ENCODE measurements at places on chromosomes 2 and 18.

DNA sequence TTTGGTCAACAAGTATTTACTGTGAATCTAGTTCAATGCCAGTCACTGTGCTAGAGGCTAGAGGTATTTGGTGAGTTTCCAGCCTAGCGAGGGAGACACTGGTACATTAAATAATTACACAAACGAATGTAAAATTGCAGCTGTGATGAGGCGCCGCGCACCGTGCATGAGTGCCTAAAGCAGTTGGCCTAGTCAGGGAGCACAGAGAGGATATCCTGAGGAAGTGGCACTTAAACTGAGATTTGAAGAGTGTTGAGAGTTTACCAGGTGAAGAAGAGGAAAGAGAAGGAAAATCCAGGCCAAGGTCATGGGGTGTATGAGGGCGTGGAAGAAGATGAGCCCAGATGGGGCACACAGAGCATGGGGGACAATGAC is 157.6 kb upstream of the NDUFV2 start:
- no peak for DNase-seq

- no peak for DNase-seq
Measured at GRCh38 chr2:17539611-17540092, 844 bp upstream of the VSNL1 start.

- no peak for DNase-seq
Measured at GRCh38 chr2:119280680-119281079, 57.0 kb downstream of the STEAP3 start.

DNA sequence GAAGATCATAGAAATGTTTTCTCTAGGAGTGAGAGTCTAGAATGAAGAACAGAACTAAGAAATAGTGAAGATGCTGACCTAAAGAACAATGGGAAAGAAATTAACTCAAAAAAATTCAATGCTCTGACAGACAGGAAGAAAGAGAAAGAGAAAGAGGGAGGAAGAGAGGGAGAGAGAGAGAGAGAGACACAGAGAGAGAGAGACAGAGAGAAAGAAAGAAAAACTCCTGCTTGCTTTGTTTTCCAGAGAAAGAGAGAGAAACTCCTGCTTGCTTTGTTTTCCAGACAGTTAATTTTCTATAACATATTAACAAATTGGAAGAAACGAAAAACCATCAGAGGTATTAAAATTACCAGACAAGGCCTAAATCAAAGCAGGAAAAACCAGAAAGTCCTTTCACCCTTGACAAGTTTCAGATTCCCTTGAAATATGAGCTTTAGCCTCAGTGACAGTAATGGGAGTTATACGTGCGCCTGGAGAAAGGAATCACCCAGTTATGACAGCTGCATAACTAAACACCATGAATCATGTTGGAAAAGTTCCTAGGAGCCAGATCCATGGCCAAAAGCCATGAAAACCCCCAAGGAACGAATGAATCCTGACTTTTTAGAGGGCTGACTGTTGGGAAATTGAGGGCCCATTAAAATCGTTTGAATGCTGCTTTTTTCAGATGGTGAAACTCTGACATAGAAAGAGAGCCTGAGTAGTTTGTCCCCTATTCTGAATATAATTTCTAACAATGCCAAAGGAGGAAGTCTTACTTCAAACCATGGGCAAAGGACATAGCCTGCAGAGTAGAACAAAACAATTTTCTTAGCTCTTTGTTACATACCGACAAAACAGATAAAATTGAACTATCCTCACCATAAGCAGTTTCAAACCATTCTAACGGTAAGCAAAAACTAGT is 228.6 kb upstream of the CHST9 start:
- no peak for DNase-seq

DNA sequence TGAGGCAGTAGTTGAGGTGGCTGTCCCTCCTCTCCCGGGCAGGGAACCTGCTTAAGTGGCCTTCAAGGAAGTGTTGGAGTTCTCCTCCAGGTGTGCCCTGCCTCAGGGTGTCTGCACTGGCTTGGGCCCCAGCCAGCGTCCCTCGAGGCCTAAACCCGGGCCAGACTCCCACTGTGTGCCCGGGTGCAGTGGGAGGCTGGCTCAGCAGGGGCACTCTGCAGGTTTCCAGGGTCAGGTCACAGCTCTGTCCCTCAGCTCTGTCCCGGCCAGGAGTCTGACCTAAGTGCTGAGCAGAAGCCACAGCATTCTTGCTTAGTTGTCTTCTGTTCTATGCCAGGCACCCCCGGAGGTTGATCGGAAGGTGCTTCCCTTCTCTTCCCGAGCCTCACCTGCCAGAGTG is 69.0 kb upstream of the OTOS start:
- DNase-seq = no peak

GRCh38 chr18:3485153-3486149 is 35.5 kb downstream of the TGIF1 start:
- no peak for DNase-seq

DNA sequence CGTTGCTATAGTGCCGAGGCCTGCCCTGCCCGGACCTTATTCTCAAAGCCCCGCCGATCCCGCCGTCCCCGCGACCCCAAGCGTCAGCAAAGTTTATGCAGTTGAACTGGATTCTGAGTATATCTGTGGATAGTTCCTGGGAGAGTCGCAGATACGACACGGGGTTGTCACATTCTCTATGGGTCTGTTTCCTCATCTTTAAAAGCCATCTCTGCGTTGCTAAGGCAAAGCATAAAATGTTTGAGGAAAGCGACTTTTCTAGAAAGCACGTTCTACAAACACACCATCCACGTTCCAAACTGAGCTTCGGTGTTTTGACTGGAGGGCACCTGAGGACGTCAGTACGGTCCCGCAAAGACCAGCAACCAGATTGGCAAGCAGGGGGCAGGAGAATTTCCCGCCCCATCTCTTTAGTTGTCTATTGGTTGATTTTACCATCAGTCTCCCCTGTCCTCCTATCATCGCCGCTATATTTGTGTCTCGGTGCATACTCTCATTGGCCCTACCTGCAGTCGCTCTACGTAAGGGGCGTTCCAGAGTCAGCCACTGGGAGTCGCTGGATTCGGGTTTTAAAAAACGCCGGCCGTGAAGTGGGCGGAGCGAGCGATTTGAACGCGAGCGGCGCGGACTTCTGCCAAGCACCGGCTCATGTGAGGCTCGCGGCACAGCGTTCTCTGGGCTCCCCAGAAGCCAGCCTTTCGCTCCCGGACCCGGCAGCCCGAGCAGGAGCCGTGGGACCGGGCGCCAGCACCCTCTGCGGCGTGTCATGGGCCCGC is at the start of gene CENPA:
CENPA (plus strand) TSS at position 626 of the 776 bp plus-strand sequence; CDS start at position 767, 141 bp downstream.
- peak; percentile 81 for DNase-seq

DNA sequence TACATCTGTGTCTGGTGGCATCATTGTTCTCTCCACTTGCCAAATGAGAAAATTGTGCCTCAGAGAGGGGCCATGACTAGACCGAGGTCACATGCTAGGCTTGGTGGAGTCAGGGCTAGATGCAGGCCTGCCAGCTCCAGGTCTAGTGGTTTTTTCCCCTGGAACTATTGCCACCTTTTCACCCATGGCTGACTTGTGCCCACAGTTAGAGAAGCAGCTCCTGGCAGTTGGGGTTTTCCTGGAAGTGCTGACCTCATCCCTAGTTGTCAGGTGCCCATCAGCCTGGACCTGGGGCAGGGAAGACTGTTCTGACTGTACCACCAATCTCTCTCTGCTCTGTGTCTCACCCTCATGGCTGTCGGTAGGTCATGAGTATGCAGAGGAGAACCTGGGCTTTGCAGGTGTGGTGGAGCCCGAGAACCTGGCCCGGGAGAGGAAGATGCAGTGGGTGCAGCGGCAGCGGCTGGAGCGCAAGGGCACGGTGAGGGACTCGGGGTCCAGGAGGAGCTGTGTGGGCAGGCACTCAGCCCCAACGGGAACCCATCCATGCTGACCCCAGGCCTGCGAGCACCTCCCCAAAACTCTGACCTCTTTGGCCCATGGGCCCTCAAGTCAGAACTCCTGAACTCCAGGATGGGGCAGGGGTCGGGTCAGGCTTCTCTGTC is 12.4 kb upstream of the CATIP start:
- DNase-seq = no peak

- no peak for DNase-seq
Measured at GRCh38 chr2:140892436-140892835, 1238.4 kb downstream of the LRP1B start.

GRCh38 chr2:20621366-20622295 is 29.3 kb downstream of the HS1BP3 start:
- no peak for DNase-seq

DNA sequence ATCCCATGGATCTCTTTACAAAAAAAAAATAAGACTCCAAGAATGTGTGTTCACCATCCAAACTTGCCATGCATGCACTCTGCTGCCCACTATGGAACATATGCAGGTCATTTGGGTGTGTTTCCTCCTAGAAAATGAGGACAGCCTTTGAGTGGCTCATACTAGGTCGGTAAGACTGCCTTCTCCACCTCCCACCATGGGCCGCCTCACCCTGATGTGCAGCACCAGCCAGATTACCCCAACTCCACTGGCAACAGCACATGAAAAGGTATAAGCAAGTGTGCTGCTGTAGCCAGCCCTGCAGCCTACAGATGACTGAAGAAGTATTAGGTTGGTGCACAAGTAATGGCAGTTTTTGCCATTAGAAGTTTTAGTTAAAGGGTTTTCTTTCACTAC is 214.2 kb downstream of the ATAD2B start:
- no peak for DNase-seq

DNA sequence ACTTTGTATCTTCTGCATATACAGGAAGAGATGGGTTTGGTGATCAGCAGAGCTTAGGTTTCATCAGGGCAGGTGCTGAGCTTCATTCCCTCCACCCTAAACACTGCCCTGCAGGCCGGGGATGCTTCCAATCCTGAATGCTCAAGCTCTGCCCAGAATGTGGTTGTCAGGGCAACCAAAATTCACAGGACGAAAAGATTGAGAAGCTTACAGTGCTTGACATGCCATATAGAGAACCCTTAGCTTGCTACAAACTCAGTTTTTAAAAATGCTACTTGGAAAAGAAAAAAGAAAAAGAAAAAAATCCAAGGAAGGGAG is 65.6 kb downstream of the SH3RF3 start:
- DNase-seq = no peak

- no peak for DNase-seq
Measured at GRCh38 chr18:65587491-65587890, 163.3 kb upstream of the CDH7 start.

- no peak for DNase-seq
Measured at GRCh38 chr18:52345428-52345827, 5.4 kb downstream of the DCC start.

DNA sequence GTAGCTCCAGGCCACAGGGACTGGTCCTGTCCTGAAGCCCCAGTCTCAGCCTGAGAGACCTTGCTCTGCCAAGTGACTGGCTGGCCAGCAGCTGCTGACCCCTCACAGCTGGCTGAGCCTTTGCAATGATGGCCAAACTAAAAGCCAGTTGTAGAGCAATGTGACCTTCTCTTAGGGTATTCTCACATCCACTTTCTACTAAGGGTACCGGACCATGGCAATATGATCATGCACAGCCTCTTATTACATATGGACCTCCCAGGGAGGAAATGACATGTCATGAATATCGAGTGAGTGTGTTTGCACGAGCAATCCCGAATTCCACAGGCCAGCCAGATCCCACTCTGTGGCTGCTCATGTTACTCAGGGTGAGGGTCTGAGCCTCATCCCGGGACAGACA is 213.9 kb downstream of the VAPA start:
- no peak for DNase-seq
